H7 (cell line): ENCODE measurements at places on chromosomes 7 and 10. TPM values are rescaled to one million over a fixed set of nuclear protein-coding genes. Genes with fewer than 3 reads are reported as not detected.

DNA sequence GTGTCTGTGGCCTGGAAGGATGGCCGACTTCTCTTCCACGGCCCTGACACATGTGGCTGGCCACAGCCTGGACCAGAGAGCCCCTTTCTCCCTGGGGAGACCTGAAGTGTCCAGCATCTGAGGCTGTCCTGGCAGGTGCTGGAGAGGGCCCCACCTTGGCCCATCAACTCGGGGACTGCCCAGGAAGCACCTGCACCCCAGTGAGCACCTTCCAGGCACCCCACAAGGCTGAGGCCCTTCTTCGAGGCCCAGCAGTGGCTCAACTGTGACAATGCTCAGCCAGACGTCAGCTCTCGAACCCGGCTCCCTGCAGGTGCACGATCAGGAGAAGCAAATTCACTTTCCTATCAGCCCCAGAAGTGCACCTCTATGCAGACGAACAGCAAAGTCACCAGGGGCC is 24.3 kb downstream of the RGS10 start:
- DNase-seq: no peak

DNA sequence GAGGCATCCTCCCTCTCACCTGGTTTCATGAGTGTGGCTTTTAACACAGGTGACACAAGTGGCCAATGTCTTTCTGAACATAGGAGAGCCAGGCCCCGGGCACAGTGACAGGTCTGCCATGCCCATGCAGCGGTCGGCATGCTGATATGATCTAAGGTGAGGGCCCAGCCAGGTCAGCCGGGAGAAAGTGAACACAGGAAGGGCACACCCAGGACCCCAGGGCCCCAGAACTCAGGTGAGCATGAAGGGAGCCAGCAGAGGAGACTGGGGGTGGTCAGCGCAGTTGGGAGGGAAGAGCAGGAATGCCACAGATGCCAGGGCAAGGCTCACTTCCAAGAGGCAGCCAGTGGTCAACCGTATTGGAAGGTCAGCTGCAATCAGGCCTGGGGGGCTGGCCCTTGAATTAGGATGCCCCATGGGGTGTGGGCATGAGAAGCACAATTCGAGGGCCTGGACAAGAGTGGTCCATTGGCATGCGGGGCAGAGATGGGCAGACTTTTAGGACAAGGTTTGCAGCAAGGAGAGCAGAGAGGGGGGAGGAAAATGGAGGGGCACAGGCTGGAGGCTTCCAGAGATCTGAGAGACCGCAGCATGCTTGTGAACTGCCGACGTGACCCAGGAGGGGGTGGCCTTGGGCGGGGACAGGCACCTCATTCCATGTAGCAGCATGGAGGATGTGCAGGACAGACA is 3.9 kb upstream of the INPP5A start:
- peak; percentile 19 for DNase-seq

- DNase-seq: no peak
These were observed 49.6 kb upstream of the CSTF2T start for GRCh38 chr10:51748959-51749358.

GRCh38 chr7:120949393-120949911 is 1.1 kb upstream of the ING3 start:
- DNase-seq: no peak

DNA sequence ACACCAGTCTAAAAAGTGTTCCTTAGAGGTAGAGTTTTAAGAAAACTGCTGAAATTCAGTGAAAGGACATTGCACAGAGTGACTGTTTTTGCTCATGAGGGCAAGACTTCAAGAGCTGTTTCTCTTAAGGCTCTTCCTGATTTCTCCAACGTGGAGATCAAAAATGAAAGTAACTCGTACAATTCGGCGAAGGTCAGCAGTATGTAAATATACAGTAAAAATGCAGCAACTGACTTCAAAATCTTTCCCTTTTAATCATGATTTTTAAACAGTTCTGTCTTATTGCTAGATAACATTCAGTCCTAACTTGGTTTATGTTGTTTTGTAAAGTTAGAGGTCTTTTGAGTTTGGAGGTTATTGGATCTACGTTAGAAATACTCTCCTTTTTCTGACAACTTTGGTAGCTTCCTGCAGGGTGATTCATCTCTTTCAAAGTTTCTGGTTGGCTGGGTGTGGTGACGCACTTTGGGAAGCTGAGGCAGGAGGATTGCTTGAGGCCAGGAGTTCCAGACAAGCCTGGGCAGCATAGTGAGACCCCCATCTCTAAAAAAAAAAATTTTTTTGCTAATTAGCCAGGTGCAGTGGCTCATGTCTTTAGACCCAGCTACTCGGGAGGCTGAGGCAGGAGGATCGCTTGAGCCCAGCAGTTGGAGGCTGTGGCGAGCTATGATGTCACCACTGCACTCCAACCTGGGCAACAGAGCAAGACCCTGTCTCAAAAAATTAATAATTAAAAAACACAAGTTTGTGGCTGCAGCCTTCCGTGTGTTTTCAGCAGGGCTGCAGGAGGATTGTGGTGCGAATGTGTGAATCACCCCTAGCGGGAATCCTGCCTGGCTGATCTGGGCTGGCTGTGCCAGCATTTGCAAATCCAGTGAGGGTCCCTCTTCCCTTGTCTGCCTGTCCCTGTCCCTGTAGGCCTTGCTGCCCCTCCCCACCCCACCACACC is 29.2 kb upstream of the AP5Z1 start:
- DNase-seq: no peak

DNA sequence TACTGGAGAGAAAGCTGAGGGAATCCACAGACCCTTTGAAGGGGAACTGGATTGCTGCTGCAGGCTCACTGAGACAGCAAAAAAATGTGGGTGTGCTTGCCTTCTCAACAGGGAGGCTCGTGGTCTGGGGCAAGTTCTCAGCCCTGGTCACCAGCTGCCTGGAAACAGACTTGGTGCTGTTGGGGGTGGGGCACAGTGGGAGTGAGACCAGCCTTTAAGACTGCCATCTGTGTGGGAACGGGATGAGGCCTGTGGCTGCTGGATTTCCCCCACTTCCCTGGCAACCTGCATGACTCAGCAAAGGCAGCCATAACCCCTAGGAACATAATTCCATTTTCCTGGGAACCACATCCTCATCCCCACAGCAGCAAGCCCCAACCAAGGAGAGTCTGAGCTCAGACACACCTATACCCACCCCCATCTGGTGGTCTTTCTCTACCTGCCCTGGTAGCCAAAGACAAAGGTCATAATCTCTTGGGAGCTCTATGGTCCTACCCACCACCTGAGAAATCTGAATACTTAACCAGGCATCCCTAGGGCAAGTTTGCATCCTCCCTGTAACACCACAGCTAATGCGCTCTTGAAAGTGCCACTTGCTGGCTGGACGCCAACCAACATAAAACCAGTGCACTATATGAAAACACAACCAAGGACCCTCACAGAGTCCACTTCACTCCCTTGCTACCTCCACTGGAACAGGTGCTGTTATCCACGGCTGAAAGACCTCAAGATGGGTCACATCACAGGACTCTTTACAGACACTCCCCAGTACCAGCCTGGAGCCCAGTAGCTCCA is 45.0 kb upstream of the TFEC start:
- no peak for DNase-seq

- no peak for DNase-seq
These were observed 145.2 kb downstream of the ARID5B start for GRCh38 chr10:62046522-62047227.

DNA sequence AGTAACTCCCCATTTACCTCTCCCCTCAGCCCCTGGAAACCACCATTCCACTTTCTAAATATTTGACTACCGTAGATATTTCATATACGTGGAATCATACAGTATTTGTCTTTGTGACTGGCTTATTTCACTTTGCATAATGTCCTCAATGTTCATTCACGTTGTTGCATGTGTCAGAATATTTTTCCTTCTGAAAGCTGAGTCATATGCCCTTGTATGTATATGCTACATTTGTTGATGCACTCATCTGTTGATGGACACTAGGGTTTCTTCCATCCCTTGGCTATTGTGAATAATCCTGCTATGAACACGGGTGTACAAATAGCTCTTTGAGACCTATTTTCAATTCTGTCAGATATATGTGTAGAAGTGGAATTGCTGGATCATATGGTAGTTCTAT is 25.8 kb upstream of the TSPAN13 start:
- DNase-seq: no peak

- no peak for DNase-seq
These were observed 183.4 kb downstream of the ELFN1 start for GRCh38 chr7:1853431-1853985.

- no peak for DNase-seq
These were observed 385.7 kb downstream of the TNS3 start for GRCh38 chr7:47196106-47196645.

DNA sequence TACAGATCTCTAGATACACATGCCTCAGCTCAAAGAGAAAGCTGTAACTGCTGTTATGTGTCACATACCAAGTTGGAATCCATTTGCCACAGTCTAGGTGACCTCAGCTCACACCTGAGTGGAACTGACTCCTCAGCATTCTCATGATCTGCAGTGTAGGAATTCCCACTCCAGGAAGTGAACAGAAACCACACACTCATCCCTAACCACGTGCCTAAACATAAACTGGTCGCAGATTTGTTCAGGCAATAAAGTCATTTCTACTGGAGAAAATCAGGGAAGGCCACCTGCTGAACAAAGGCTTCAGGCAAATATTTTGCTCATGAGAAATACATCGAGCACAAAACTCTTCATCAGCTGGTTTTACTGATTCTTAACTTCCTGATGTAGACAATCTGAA is 23.0 kb upstream of the ZMYND11 start:
- no peak for DNase-seq

DNA sequence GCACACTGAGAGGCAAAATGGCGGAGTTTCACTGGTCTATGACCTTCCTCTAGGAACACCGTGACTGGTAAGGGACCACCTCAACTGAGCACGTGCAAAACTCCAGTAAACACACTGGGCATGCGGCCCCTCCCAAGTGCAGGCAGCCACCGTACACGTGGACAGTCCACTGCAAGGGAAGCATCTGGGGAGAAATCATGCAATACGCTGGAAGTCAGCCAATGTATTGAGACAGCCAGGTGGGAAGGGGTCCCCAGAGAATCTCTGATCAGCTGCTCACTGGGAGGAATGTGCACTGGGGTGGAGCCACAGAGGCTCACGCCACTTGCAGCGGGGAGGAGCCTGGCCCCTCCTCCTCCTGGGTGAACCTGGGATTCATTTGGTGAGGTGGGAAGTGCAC is 49.3 kb downstream of the CFAP46 start:
- DNase-seq: no peak

GRCh38 chr7:46229409-46229808 is 308.3 kb upstream of the IGFBP3 start:
- DNase-seq: no peak

DNA sequence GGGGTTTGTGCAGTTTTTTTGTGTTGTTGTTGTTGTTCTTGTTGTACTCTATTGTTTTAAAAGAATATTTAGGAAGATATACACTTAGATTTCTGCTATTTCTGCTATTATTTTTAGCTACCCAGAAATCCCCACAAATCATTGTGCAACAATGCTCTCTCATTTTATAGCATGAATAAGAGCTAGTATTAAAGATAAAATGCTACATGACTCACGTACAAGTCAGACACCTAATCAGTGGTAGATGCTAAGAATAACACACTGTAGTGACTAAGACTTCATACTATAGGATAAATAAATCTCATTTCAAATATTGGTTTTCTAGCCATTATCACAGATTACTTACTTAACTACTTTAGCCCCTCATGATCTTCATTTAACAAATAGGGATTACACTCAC is 920.5 kb downstream of the KCNMA1 start:
- no peak for DNase-seq

GRCh38 chr7:41303709-41304108 is 399.2 kb downstream of the INHBA start:
- no peak for DNase-seq

DNA sequence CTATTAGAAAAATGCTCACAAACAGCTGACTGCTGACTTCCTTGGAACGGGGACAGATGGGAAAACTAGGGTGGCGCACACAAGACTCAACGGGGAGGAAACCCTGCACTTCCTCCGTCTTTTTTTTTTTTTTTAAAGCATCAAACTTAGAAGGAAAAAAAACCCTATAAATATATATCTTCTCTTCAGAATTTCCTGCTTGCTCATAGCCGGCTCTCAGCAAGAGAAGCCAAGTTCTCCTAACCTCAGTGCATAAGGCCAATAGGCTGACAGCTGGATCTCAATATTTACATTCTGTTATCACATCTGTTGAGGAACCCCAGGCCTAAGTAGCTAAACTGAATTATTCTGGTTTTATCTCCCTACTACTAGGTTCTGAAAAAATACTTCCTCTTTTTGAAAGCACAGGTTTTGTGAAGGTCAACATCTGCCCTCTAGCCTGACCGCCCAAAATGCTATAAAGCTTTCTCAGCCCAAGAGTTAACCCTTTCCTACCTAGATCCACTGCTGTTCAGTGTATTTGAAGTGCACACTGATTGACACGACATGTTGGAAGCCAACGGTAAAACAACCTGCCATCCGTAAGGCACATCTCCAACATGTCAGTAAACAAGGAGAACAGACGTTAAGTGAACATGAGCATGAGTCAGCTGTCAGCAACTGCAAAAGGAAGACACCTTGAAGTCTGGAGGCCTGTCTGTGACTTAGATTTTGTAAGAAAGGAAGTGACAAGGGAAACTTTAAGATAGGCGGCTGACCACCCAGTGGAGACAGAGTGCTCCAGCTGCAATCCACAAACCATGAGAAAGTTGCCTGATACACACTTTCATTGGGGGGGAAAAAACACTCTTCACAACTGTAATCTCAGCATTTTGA is 83.8 kb downstream of the EBLN1 start:
- DNase-seq: no peak

- DNase-seq: no peak
These were observed 22.3 kb downstream of the ADAMTS14 start for GRCh38 chr10:70694418-70695141.

DNA sequence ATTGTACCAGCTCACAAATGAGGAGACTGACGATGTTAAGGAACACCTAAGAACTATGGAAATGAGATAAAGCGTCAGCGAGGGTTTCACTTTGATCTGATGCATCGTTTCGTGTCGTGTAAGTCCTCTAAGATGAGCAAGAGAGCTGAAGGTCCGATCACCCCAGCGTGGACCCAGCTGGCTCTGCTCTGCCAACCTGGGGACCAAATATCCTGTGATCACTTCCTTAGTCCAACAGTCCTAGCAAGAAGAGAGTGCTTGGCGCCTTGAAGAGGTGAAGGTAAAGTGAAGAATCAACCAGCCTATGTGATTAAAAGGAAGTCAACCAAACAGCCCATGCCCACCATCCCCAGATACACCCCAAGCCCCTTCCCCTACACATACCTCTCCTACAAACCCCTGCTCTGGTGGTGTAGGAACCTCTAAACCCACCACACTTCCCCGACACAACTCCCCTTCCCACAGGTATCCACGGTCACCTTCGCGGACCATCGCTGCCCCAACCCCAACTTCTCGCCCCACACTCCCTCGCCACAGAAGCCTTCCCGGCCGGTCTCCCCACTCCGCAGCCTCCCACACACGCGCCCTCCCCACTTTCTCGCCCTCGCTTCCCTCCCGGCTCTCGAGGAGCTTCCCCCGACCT is 722 bp downstream of the UPF2 start:
- DNase-seq: no peak

GRCh38 chr7:43647339-43647672 is 64.4 kb downstream of the STK17A start:
- DNase-seq: peak; percentile 61

The CDC14C gene
- total RNA-seq: 0.07 TPM in 1 of 2 replicates, not detected in the other

The CPA2 gene
- total RNA-seq: not detected in 2 replicates

The ORC5 gene
- 20.5 and 21.1 TPM in 2 replicates for total RNA-seq

The PRKAR2B gene
- 22.9 and 29.9 TPM in 2 replicates for total RNA-seq

The SPDYE9 gene
- not detected in 2 replicates for total RNA-seq

The C7orf57 gene
- total RNA-seq: 0.35 and 0.85 TPM in 2 replicates

The MOSPD3 gene
- total RNA-seq: 18.6 and 21.8 TPM in 2 replicates

The NRG3 gene
- 0.62 and 0.78 TPM in 2 replicates for total RNA-seq

The MCM10 gene
- total RNA-seq: 28.4 and 31.5 TPM in 2 replicates
